NCI-H187 (cell line): ENCODE measurements at places on chromosomes 16 and 17.

GRCh38 chr17:13513039-13513405 lies 88.7 kb downstream of the HS3ST3A1 start:
- no peak for DNase-seq

DNA sequence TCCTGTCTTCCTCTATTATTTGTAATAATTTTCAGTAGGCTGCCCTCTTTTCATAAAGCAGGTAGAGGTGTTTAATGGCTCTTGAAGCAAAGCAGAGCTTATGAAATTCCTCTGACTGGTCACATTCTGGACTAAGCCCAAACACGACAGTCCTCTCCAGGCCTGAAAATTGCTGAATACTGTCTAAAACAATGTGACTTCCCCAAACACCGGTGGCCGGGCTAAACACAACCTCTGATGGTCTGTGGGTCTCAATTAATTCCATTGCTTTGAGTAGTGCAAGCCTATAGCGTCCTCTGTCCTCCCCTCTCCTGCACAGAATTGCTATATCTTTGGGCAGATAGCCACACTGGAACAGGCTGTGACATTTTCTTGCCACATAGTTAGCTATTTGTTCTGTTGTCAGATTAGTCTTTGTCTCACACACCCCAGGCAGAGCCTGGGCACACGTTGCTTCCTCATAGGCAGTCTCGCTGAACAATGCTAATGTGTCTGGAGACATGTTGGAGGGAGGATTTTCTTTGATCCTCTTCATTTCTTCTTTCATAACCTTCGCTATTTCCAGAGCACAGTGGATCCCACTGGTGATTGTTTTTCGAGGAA lies 10.8 kb upstream of the SLFN12L start:
- DNase-seq: no peak

DNA sequence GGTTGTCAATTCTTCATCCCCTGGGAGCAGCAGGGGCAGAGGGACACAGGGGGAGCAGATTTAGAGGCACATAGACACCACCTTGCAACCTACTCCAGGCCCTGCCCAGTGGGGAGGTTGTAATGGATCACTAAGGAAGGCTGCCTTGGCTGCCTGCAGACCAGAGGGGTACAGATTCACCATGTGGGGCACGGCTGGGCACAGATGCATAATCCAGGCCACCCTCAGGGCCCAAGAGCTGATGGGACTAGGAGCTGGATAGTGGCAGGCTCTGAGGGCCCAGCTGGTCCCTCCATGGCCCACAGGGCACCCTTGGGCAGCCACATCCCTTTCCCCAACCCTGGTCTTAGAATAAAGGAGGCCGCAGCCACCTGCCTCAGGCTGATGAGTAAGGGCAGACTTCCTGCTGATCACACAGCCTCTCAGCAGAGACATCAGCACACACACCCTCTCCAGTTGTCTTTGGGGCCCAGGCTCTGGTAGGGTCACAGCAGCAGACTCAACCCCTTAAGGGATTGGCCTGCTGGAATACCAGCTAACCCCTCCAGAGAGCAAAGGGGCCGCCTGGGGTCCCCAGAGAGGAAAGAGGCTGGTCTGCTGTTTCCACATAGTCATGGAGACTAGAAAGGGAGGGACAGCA lies 224.9 kb downstream of the GSG1L start:
- no peak for DNase-seq

DNA sequence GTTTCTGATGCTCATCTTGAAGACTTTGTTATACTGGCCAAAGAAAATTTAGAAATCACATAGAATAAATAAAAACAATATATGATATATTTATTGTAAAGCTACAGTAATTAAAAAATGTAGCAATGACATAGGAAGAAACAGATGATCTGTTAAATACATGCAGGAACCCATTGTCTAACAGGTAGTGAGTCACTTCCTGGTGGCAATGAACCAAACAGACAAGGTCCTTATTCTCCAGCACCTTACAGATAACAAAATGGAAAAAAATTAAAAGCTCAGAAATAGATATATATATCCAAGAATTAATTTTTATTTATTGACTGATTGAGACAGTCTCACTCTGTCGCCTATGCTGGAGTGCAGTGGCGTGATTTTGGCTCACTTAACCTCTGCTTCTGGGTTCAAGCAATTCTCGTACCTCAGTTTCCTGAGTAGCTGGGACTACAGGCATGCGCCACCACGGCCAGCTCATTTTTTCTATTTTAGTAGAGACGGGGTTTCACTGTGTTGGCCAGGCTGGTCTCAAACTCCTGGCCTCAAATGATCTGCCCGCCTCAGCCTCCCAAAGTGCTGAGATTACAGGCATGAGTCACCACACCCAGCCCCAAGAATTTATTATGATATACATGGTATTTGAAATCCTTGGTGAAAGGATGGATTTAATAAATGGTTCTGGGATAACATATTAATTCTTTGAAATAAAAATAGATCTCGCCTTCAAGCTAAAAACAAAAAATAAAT lies 7.5 kb downstream of the NETO2 start:
- no peak for DNase-seq

GRCh38 chr16:48810803-48811453 lies 200.9 kb upstream of the N4BP1 start:
- no peak for DNase-seq

DNA sequence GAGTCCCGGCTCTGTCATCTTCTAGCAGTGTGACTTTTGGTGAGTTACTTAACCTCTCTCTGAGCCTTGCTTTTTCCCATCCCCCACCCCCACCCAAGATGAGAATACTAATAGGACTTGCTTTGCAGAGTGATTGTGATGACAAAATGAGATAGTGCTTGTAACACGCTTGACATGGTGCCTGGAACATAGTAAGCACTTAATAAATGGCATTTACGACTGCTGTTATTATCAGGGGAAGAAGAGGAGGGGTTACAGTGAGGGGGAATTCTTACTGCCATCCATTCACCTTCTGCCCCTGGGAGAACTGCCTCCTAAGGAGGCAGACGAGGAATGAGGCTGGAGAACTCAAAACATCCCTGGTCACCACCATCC lies 7.8 kb downstream of the DLX4 start:
- no peak for DNase-seq

GRCh38 chr16:5633845-5634440 lies 536.3 kb upstream of the EEF2KMT start:
- DNase-seq: no peak

- DNase-seq: no peak
Measured at GRCh38 chr17:55117164-55117563, 147.6 kb upstream of the HLF start.

DNA sequence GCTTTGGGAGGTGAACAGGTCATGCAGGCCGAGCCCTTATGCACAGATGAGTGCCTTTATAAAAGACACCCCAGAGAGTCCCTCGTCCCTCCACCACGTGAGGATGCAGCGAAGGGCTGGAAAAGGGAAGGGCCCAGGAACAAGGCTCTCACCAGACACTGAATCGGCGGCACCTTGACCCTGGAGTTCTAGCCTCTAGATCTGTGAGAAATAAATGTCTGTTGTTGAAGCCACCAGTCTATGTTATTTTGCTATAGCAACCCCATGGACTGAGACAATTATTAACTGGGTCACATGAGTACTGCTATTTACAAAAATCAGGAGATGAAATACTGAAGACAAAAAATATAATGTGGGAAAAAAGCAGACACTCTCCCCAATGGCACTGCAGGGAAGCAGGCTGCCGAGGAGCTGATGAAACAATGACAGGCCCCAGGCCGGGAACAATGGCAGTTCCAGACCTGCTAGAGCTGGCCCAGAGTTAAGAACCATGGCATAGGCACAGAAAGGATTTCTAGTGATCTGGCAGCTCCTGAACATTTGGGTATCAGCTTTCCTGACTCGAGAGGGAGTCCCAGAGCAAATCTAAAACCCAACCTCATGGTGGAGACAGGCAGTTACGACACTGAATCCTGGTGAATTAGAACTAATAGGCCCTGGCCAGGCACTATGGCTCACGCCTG lies 17.8 kb upstream of the GGA2 start:
- no peak for DNase-seq
